Neural crest cell (in vitro differentiated cells): ENCODE measurements at places on chromosomes 4 and X. TPM values are rescaled to one million over a fixed set of nuclear protein-coding genes. Genes with fewer than 3 reads are reported as not detected.

DNA sequence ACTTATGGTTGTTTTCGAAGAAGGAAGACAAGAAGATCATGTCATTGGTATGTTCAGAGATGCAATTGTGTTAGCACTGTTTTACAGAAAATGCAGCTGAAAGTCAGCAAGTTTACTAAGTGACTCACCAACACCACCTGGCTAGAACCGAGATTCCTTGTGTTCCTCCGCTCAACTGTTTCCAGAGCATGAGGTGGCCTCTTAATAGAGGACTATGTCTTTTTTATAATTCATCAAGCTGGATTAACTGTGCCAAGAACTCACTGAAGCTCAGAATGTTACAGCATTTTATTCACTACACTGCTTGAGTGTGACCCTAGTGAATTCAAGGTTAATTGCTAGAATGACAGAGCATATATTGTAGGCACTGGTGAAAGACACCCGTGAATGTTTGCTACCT is 1573.5 kb upstream of the TENM3 start:
- DNase-seq, result no peak
- H3K4me3 ChIP-seq, result no peak overlapping the region
- no peaks in the 10 kb centered on the region for H3K27me3 ChIP-seq
- H3K4me1 ChIP-seq, result peaks cover 7% of the 10 kb centered on the region

- no peak overlapping the region for H3K27ac ChIP-seq
- DNase-seq, result no peak
- no peaks in the 10 kb centered on the region for H3K4me1 ChIP-seq
- no peaks in the 10 kb centered on the region for H3K27me3 ChIP-seq
- no peak overlapping the region for H3K4me3 ChIP-seq
- peaks cover 8% of the 10 kb centered on the region for H3K36me3 ChIP-seq
Observed at GRCh38 chrX:109336141-109336540, 145.7 kb downstream of the GUCY2F start.

Gene GLRB
- 8.2 and 8.4 TPM in 2 replicates for total RNA-seq

Gene PRSS12
- total RNA-seq, result 1.1 and 1.7 TPM in 2 replicates

DNA sequence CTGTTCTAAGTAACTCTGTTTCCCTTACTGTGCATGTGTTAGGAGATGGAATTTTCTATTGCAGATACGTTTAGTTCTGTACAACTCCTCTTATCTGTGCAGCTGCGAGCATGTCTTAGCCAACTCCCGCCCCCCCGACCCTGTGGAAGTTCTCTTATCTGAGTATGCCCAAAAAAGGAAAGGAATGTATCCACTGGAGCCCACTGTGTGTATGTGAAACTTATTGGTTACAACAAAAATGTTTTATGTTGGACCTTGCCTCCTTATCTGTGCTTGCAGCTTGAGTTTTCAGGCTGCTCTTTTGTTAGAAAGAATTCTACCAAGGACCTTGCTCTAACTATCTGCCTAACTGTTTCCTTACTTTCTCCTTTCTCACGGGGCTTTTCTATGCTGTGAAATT is 24.2 kb upstream of the DCAF8L2 start:
- H3K27ac ChIP-seq, result no peak overlapping the region
- DNase-seq, result no peak
- H3K27me3 ChIP-seq, result no peaks in the 10 kb centered on the region
- H3K36me3 ChIP-seq, result no peaks in the 10 kb centered on the region
- H3K4me1 ChIP-seq, result peaks cover 5% of the 10 kb centered on the region

GRCh38 chrX:143642426-143642825 is 6.5 kb upstream of the SLITRK4 start:
- no peaks in the 10 kb centered on the region for H3K27me3 ChIP-seq
- no peaks in the 10 kb centered on the region for H3K36me3 ChIP-seq
- no peak for DNase-seq
- no peak overlapping the region for H3K27ac ChIP-seq

GRCh38 chr4:187814737-187815465 is 180.7 kb upstream of the ZFP42 start:
- no peaks in the 10 kb centered on the region for H3K4me1 ChIP-seq
- H3K27ac ChIP-seq, result no peak overlapping the region
- H3K27me3 ChIP-seq, result no peaks in the 10 kb centered on the region
- DNase-seq, result no peak
- H3K4me3 ChIP-seq, result no peak overlapping the region

Gene CHRNA9
- not detected in 2 replicates for total RNA-seq

DNA sequence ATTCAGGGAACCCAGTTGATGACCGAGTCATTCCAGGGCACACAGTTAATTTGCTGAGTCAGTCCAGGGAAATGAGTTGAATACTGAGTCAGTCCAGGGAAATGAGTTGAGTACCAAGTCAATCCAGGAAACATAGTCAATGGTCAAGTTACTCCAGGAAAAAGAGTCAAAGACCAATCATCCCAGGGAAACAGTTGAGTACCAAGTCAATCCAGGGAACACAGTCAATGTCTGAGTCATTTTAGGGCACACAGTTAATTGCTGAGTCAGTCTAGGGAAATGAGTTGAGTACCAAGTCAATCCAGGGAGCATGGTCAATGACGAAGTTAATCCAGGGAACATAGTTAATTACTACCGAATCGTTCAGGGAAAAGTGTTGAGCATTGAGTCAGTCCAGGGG is 754.4 kb downstream of the NLGN4X start:
- peaks cover 3% of the 10 kb centered on the region for H3K36me3 ChIP-seq
- no peak overlapping the region for H3K4me3 ChIP-seq
- no peak for DNase-seq
- no peaks in the 10 kb centered on the region for H3K4me1 ChIP-seq

DNA sequence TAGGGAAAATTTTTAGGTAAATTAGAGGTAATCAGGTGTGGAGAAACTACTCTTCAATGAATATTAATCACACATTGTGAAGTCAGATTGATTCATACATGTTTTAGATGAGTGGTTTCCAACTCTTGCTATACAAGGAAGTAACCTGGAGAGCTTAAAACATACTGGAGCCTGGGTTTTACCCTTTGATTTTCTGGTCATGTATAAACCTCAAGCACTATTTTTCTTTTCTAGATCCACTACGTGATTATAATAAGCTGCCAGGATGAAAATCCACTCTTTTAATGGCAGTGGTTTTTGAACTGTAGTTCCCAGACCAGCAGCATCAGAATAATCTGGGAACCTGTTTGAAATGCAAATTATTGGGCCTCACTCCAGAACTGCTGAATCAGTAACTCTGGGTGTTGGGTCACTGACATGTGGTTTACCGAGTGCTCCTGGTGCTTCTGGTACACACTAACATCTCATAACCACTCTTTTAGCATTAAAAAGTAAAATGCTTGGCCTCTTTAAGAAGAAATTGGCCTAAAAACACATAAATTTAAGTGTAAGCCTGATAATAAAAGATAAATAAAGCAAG is 63.4 kb downstream of the DCAF12L1 start:
- no peak overlapping the region for H3K27ac ChIP-seq
- H3K27me3 ChIP-seq, result no peaks in the 10 kb centered on the region
- H3K4me1 ChIP-seq, result no peaks in the 10 kb centered on the region
- H3K4me3 ChIP-seq, result no peak overlapping the region
- no peak for DNase-seq

Gene CSAG1
- not detected in 2 replicates for total RNA-seq

Gene EPHA5
- 0.05 and 0.07 TPM in 2 replicates for total RNA-seq

GRCh38 chr4:56288663-56289062 is 98.6 kb downstream of the AASDH start:
- no peak for DNase-seq
- H3K4me1 ChIP-seq, result peaks cover 3% of the 10 kb centered on the region
- no peak overlapping the region for H3K27ac ChIP-seq
- H3K4me3 ChIP-seq, result no peak overlapping the region
- H3K36me3 ChIP-seq, result peaks cover 23% of the 10 kb centered on the region

DNA sequence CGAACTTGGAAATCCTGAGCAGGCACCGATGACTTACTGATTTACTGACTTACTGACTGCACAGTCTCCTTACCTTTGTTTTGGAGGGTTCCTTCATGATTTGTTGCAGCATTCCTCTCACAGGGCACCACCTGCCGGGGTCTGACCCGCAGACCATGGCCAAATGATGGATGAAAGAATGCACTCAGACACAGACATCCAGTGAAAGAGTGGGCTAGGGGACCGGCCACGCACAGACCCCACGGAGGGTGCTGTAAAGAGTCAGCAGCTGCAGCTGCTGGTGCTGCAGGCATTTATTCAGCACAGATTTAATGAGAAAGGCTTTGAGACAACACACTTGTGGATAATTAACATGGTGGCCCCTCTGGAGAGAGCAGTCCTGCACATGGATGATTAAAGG is 3.4 kb downstream of the MAGEB5 start:
- no peaks in the 10 kb centered on the region for H3K27me3 ChIP-seq
- DNase-seq, result no peak
- H3K27ac ChIP-seq, result no peak overlapping the region
- no peak overlapping the region for H3K4me3 ChIP-seq

GRCh38 chr4:185222598-185222997 is 13.2 kb downstream of the SNX25 start:
- H3K4me1 ChIP-seq, result peaks cover 4% of the 10 kb centered on the region
- H3K27me3 ChIP-seq, result no peaks in the 10 kb centered on the region
- no peak for DNase-seq

- H3K27me3 ChIP-seq, result no peaks in the 10 kb centered on the region
- H3K4me3 ChIP-seq, result no peak overlapping the region
- peaks cover 4% of the 10 kb centered on the region for H3K36me3 ChIP-seq
Observed at GRCh38 chr4:58144721-58145120, 1034.5 kb upstream of the IGFBP7 start.

Gene PLAC8
- total RNA-seq, result 0.40 and 0.57 TPM in 2 replicates

DNA sequence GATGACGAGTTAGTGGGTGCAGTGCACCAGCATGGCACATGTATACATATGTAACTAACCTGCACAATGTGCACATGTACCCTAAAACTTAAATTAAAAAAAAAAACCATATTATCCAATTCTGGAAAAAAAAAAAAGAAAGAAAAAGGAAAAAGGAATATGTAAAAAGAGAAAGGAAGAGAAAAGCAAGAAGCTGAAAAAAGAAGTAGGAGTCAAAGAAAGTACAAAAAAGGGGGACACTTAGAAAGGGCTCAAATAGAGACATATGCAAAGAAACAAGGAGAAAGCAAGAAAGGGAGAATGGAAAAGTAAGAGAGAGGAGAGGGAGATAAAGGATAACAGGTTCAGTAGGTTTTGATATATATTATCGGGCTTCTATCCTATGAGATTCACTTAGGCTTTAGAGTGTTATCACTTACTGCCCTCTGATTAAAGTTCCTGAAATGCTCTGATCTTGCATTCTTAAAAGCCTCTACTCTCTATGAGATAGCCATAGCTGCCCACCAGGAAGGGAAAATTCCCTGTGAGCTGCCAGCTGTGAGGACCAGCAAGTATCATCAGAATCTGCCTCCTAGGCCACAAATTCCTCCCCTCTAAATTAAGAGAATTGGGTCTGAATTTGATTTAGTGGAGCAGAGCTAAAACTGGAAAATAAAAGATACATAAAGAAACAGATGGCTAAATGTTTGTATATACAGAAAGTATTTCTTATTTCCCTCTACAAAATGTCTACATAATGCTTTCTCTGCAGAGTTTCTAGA is 95.2 kb downstream of the AMMECR1 start:
- H3K36me3 ChIP-seq, result no peaks in the 10 kb centered on the region
- no peak overlapping the region for H3K27ac ChIP-seq
- DNase-seq, result no peak
- no peak overlapping the region for H3K4me3 ChIP-seq
- no peaks in the 10 kb centered on the region for H3K27me3 ChIP-seq

Gene IGFBP7
- total RNA-seq, result 0.55 and 0.82 TPM in 2 replicates

- no peaks in the 10 kb centered on the region for H3K36me3 ChIP-seq
- H3K4me1 ChIP-seq, result no peaks in the 10 kb centered on the region
- no peak for DNase-seq
- H3K4me3 ChIP-seq, result no peak overlapping the region
- no peak overlapping the region for H3K27ac ChIP-seq
- H3K27me3 ChIP-seq, result no peaks in the 10 kb centered on the region
Observed at GRCh38 chr4:45648846-45649245, 475.0 kb downstream of the GABRG1 start.

GRCh38 chrX:129522184-129523078 is 859 bp downstream of the SMARCA1 start:
- peak overlapping the region; percentile 96 for H3K27ac ChIP-seq
- no peaks in the 10 kb centered on the region for H3K27me3 ChIP-seq
- DNase-seq, result peak; percentile 46

Gene TMPRSS11B
- total RNA-seq, result not detected in 2 replicates

Gene DMD
- total RNA-seq, result 8.6 and 9.7 TPM in 2 replicates

- no peak overlapping the region for H3K4me3 ChIP-seq
- no peak overlapping the region for H3K27ac ChIP-seq
- H3K27me3 ChIP-seq, result no peaks in the 10 kb centered on the region
Observed at GRCh38 chr4:20044502-20044911, 207.2 kb upstream of the SLIT2 start.

- H3K4me1 ChIP-seq, result no peaks in the 10 kb centered on the region
- H3K36me3 ChIP-seq, result peaks cover under 1% of the 10 kb centered on the region
- H3K27ac ChIP-seq, result no peak overlapping the region
- no peak for DNase-seq
Observed at GRCh38 chr4:80257851-80258250, 8.6 kb upstream of the FGF5 start.

GRCh38 chr4:30866346-30866745 is 146.2 kb downstream of the PCDH7 start:
- no peaks in the 10 kb centered on the region for H3K36me3 ChIP-seq
- no peak for DNase-seq
- no peaks in the 10 kb centered on the region for H3K27me3 ChIP-seq
- no peak overlapping the region for H3K4me3 ChIP-seq
- H3K4me1 ChIP-seq, result peaks cover 8% of the 10 kb centered on the region
- H3K27ac ChIP-seq, result no peak overlapping the region

Gene MEPE
- total RNA-seq, result not detected in 2 replicates

Gene UGT2B11
- total RNA-seq, result not detected in 2 replicates

- no peaks in the 10 kb centered on the region for H3K27me3 ChIP-seq
- H3K4me3 ChIP-seq, result no peak overlapping the region
- no peak for DNase-seq
Observed at GRCh38 chrX:21700967-21701366, 42.8 kb upstream of the KLHL34 start.

- no peak for DNase-seq
- H3K4me3 ChIP-seq, result no peak overlapping the region
- no peaks in the 10 kb centered on the region for H3K36me3 ChIP-seq
- H3K4me1 ChIP-seq, result no peaks in the 10 kb centered on the region
Observed at GRCh38 chr4:171956678-171957077, 143.5 kb downstream of the GALNTL6 start.

Gene H2BW1
- not detected in 2 replicates for total RNA-seq

- H3K4me3 ChIP-seq, result no peak overlapping the region
- peaks cover 5% of the 10 kb centered on the region for H3K36me3 ChIP-seq
- DNase-seq, result no peak
- H3K27me3 ChIP-seq, result peaks cover 28% of the 10 kb centered on the region
- H3K4me1 ChIP-seq, result no peaks in the 10 kb centered on the region
- H3K27ac ChIP-seq, result no peak overlapping the region
Observed at GRCh38 chr4:1400831-1401408, 5.3 kb downstream of the NKX1-1 start.

Gene ARX
- 0.16 and 0.20 TPM in 2 replicates for total RNA-seq

Gene SRPX
- total RNA-seq, result 3.6 and 3.7 TPM in 2 replicates

DNA sequence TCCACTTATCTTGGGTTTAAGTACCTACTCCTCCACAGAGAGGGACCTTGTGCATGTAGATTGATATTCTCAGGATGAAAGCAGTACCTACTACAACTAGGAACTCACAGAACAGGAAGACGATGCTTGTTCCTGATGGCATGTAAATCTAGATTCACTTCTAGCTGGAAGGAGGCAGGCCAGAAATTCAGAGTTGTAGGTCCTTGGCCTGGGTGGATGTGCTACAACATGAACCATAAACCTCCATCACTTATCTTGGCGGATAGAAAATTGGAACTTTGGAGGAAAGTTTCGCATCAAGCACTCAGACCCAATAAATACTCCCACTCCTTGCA is 9.3 kb upstream of the SMIM20 start:
- DNase-seq, result no peak
- H3K36me3 ChIP-seq, result peaks cover 9% of the 10 kb centered on the region
- no peak overlapping the region for H3K4me3 ChIP-seq
- peaks cover 29% of the 10 kb centered on the region for H3K4me1 ChIP-seq
- H3K27ac ChIP-seq, result no peak overlapping the region
- no peaks in the 10 kb centered on the region for H3K27me3 ChIP-seq

Gene DCLK2
- 29.2 and 30.1 TPM in 2 replicates for total RNA-seq
